ENCODE measurements at places on chromosomes 3 and 15.

- no peak for DNase-seq
Measured at GRCh38 chr15:38745126-38745525, 180.5 kb upstream of the RASGRP1 start.

DNA sequence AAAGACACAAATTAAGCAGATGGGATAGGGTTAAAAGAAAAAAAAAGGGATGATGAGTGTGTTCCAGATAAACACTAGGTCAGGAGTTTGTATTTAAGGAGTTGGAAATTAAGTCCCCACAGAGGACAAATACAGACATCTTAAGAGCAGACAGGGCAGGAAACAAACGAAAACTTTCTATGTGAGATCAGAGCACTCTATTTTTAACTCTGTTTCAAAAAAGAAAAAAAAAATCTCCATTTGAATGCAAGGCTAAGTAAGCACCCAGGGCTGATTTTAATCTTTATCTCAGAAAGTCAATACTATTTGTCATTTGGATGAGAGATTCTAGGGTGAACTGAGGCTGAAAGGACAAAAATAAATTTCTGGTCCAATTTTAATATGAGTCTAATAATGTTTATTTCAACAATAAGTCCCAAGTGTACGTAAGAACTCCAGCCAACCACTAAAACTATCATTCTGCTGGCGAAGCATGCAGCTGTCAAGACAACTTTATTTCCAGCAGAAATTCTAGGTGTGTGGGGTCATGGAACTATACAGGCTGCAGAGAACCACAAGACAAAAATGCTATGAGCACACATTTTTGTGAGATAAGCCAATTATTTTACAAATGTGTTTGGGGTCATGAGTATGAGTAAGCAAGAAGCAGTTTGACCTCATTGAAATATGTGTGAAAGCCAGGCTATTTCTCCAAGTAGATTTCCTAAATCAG lies 186.1 kb downstream of the FMN1 start:
- DNase-seq = no peak

DNA sequence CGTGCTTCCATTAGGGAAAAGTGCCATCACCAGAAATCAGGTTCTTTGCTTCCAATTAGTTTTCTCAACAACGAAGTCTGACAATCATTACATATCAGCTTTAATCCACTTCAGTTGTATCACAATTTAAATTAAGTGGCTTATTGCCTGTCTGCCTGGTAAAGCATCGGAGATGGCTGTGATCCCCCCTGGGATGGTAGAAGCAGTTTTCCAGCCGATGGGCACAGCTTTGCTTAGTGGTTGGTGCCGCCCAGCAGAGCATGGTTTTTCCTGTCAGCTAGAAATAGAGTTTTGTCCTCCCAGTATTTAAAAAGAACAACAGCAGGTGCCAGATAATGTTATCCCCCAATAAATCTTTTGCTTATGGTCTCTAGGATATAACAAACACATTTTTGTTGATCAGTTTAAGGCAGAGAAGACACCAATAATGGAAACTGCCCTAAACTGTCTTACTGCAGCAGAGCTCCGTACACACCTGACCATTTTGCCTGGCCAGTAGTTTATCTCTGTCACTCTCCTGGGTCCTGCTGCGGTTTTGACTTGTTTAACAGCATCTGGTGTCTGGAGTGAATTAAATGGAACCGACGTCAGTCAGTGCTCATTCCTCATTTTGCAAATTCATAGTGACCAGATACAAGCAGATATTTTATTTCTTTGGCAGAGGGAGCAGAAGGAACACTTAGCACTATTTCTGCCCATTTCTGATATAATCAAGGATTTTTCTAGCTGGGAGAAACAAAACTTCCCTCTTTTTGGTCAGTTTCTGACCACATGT lies 79.1 kb downstream of the SLC49A4 start:
- DNase-seq = no peak

GRCh38 chr15:52649686-52650085 lies 29.5 kb downstream of the ATOSA start:
- DNase-seq = no peak

DNA sequence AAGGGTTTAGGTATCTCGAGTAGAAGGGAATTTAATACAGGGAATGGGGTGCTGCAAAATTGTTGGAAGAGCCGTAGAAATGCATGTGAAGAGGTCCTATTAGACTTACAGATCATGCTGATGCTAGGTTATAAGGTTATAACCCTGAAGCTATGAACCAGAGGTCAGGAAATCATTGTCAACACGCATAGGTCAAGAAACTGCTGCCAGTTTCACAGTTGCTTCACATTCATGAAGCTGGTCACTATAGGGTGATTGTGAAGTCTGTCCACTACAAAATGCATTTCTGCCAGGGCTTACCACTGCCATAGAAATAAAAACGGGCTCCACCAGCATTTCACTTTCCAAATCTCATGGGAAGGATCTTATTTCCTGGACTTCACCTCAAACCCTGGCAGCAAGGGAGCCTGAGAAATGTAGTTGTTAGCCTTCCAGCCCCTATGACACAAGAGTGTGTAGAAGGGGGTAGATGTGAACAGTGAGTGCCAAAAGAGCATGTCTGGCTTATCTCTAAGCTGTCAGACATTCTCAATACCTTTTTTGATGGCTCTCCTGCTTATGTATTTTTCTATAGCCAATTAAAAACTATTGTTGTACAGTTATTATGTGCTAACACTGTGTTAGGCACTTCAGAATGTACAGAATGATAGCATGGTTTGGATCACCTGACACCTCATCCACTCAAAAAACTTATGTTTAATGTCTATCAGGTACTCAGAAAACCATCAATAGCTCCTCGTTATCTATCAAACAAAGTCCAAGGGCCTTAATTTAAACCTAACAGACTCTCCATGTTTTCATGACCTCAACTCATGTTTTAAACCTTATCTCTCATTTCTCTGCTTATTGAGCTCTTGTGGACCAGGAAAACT lies 148.3 kb upstream of the TSC22D2 start:
- DNase-seq = no peak

DNA sequence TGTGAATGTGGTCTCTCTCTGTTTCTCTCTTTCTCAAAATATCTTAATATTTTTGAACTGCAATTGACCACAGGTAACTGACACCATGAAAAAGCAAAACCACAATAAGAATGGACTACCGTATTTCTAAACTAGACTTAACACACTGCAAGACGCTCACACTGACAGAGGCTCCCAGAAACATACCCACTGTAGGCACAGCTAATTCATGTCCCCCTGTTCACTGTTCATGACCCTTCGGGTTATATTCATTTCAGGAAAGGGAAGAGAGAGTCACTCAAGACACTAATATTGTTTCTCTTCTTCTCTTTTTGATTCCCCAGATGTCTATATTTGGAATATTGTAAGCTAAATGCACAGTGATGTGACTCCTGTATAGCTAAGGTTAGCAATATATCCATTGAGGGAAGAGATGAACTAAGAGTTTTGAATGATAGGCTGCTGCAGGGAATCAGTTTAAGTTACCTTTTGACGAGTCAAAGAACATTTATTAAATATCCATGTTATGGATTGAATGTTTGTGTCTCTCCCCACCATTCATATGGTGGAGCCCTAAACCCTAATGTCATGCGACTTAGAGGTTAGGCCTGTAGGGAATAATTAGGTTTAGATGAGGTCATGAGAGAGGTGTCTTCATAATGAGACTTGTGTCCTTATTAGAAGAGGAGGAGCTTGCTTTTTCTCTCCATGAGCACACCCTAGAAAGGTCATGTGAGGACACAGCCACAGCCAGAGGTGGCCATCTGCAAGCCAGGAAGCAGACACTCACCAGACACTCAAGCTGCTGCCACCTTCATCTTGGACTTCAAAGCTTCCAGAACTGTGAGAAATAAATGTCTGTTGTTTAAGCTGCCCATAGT lies 216.6 kb upstream of the GRM7 start:
- DNase-seq = no peak

GRCh38 chr3:64104006-64104405 lies 80.7 kb upstream of the PSMD6 start:
- DNase-seq = no peak

- DNase-seq = no peak
Measured at GRCh38 chr3:64240396-64240795, 15.1 kb upstream of the PRICKLE2 start.

DNA sequence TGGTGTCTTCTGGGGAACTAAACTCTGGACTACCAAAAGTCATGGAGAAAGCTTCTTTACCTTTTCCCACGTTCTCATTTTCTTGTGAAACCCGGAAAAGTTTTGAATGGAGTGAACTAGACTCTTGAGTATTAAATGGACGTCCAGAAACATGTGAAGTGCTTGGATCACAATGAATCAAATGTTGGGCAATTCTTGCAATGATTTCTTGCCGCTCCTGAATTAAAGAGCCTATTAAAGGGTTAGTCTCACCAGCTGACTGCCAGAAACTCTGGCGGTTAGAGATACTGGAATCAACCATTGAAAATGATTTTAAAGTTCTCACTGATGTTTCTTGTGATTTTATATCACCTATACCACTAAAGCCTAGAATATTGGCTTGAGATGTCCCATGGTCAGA lies 40.8 kb upstream of the ARPP19 start:
- DNase-seq = no peak

DNA sequence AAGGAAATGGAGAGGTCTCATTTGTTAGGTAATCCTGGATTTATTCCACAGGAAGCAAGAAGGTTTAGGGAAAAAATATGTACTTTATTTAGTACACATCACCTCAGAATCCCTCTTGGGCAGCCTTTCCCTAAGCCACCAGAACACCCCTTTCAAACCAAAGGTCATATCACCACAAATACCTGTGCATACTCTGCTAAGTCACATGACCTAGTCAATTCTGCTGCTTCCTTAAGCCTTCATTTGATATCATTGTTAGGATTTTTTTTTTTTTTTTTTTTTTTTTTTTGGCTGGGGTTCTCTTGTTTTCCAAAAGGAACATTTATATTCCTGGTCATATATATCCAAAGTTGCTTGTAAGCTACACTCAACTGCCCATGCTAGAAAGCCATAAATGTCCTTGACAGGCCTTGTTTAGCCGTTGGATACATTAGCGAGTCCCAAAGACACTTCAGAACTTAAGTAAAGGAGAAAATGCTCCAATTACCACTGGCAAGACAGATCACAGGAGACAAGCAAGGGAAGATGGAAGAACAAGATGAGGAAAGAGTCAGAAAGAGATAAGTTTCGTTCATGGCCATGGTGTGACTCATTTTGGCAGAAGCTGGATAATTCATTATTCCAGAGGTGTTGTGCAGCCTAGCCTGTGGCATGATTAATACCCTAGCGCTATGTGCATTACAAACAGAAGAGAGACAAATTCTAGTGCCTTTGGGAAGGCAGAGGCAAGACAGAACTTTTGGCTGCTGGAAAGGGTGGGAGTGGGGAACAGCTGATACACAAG lies 155.6 kb upstream of the SLC2A2 start:
- DNase-seq = no peak

DNA sequence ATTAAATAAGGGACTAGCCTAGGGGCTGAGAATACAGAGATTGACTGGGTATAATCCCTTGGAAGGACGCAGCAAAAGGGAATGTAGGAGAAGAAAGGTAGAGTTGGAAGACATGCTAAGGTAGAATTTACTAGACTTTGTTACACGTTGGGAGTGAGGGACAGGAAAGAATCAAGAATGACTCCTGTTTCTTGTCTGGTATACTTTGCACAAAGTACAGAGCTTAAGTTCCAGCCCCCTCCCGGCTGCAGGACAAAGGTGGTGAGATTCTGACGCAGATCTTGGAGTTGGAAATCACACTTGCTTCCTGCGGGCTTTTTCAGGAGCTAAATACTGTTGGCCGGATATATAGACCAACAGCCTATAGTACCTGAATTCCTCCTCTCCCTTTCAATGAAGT lies 895 bp downstream of the HYKK start:
- DNase-seq = no peak

DNA sequence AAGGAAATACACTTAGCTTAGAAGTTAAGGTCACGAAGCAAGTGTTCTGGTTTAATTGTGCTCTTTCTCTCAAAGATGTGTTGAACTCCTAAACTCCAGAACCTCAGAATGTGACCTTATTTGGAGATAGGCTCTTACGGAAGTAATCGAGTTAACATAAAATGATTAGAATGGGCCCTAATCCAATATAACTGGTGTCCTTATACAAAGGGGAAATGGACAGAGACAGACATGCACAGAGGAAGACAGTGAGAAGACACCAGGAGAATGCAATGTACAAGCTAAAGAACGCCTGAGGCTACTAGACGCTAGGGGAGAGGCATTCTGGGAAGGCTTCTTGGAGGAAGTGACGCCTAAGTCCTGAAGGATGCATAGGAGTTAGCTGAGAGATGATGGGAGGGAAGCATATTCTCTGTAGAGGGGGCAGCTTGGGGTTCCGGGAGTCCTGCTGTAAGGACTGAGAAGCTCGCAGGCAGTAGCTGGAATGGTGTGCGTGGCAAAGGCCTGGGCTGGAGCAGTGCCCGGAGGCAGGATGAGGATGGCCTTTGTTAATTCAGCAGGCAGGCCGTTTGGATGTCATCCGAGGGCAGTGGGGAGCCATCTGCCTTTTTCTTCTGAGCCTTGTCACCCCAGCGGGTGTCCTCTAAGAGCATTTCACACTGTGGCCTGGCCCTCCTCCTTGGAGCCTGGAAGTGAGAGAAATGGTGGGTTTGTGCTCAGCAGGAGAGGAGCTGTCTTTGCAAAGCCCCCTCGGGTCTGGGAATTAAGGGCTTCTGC lies 513.4 kb downstream of the SHQ1 start:
- no peak for DNase-seq

- no peak for DNase-seq
Measured at GRCh38 chr3:45741742-45742460, 52.7 kb downstream of the SACM1L start.

GRCh38 chr3:73143821-73144237 lies 82.4 kb downstream of the EBLN2 start:
- peak; percentile 71 for DNase-seq

- DNase-seq = no peak
Measured at GRCh38 chr15:91100814-91101607, 954 bp downstream of the SV2B start.

- no peak for DNase-seq
Measured at GRCh38 chr3:152557302-152557999, 277.5 kb upstream of the P2RY1 start.

DNA sequence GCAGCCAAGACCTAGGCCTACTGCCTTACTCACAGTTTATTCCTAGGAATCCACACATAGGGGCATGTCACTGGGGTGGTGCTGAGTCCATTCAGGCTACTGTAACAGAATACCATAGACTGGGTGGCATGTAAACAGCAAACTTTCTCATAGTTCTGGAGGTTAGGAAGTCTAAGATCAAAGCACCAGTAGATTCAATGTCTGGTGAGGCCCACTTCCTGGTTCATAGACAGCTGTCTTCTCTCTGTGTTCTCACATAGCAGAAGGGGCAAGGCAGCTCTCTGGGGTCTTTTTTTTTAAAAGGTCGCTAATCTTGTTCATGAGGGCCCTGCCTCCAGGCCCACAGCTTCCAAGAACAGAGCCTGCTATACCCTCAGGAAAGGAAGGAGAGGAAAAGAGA lies 113.9 kb upstream of the MANF start:
- DNase-seq = no peak

- DNase-seq = no peak
Measured at GRCh38 chr3:122101646-122102045, 46.5 kb downstream of the CD86 start.

GRCh38 chr3:139281522-139282196 lies 62.2 kb upstream of the MRPS22 start:
- DNase-seq = no peak

- DNase-seq = no peak
Measured at GRCh38 chr3:126151562-126152302, 28.7 kb downstream of the ALDH1L1 start.

GRCh38 chr15:85379403-85380131 lies 836 bp upstream of the AKAP13 start:
- peak; percentile 46 for DNase-seq
